ENCODE measurements at places on chromosomes 2 and 18.

GRCh38 chr2:99905025-99905424 lies 237.4 kb downstream of the AFF3 start:
- DNase-seq: no peak

DNA sequence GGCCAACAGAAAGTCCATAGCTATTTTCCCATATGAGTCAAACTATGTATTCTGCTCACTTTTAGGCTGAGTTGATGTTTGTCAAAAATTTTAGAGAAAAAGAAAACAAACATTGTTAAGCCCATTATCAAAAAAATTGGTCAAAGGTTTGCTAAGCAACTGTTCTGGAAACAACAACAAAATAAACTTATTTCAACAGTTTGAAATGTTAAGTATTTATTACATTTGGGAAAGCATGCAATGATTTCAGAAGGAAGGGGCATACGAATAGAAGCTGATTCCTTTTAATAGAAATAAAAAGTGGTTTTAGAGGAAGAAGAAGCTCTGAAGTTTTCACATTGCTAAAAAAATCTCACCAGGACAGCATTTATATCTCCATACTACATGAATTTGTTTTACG lies 1837.5 kb upstream of the CELF4 start:
- DNase-seq: no peak

GRCh38 chr2:145845207-145845894 lies 1325.4 kb upstream of the ZEB2 start:
- no peak for DNase-seq

DNA sequence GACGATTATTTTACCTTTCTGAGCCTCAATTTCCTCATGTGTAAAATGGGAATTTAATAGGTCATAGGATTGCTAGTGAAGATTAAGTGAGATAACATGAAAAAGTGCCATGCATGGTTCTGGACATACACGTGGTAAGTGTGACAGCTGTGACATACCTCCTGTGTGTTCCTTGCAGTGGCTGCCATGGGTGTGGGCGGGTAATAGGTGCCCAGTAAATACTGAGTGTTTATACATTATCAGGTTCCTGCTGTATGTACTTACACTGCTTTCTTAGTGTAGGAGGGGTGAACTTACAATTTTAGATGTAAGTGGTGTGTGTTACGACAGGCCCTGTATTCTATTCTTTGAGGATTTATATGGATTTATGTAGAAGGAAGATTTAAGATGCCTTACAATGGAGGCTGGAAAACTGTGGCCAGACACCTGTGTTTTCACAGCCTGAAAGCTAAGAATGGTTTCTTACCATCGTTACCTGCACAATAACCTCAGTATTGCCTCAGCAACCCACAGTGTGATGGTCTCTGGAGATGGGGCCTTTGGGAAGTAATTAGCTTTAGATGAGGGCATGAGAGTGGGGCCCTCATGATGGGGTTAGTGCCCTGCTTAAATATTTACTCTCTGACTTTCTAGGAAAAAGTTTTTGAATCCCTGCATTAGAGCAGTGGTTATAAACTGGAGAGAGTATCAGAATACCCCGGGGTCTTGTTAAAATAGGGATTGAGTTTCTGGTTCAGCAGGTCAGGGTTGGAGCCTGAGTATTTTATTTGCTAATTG lies 78.1 kb downstream of the ASAP2 start:
- no peak for DNase-seq

- no peak for DNase-seq
These were observed 213.0 kb upstream of the RAB6C start for GRCh38 chr2:129766374-129766993.

DNA sequence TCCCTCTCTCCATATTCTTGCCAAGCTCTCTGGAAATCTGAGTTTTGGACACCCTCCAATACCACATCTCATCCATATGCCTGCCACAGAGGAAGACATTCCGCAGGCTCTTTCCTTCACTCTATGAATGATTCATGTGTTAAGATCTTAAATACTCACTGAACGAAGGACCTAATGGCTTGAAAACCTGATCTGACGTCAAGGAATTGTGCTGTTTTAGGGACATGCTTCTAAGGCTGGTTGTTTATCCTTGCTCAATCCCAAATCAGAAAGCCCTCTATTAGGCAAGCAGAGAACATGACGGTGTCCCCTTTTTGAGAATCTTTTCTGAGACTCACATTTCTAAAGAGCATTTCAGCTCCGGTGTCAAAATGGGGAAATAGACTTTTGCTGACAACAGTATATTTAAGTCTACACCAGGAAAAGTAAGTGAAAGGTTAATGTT lies 83.7 kb upstream of the GALNT5 start:
- no peak for DNase-seq

DNA sequence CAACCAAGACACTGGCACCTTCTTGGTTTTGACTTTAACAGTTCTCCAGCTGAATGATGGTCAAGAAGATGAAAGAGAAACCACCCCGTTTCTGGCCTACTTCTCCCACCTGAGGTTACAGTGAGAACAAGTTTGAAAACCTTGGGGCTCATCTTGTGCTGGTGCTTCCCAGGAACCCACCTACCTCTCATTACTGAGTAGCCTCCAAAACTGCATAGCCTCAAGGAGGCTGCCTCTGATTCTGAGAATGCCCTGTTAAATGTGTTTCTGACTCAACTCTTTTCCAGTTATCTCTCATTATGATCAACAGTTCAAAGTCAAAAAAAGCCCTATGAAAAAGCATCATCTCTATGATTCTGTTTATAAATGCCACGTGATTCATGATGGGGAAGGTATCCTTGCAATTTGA lies 121.9 kb downstream of the CACNB4 start:
- DNase-seq: no peak

GRCh38 chr2:152720794-152721193 lies 2.4 kb downstream of the ARL6IP6 start:
- no peak for DNase-seq

GRCh38 chr18:11963991-11964484 lies 17.3 kb upstream of the IMPA2 start:
- no peak for DNase-seq

DNA sequence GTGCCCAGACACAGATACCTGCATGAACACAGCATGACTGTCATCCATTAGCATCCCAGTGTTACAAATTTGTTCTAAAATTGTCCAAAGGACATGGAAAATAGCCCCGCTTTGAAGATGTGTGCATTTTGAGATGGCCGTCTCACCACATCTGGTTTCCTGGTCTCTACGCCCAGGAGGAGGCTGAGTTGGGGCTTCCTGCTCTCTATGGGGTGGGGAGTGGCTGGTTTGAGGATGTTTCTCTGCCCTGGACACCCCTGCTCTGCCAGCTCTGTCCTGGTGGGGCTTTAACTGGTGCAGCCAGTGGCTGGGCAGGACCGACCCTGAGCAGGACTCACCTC lies 74.6 kb upstream of the SMAD7 start:
- no peak for DNase-seq

- DNase-seq: no peak
These were observed 35.2 kb upstream of the EFEMP1 start for GRCh38 chr2:55958756-55959155.

GRCh38 chr2:236573066-236573929 lies 3.7 kb downstream of the ACKR3 start:
- DNase-seq: no peak

- DNase-seq: no peak
These were observed 8.0 kb upstream of the STAT4 start for GRCh38 chr2:191158747-191159146.

GRCh38 chr2:73177645-73178255 lies 24.6 kb upstream of the NOTO start:
- DNase-seq: no peak

DNA sequence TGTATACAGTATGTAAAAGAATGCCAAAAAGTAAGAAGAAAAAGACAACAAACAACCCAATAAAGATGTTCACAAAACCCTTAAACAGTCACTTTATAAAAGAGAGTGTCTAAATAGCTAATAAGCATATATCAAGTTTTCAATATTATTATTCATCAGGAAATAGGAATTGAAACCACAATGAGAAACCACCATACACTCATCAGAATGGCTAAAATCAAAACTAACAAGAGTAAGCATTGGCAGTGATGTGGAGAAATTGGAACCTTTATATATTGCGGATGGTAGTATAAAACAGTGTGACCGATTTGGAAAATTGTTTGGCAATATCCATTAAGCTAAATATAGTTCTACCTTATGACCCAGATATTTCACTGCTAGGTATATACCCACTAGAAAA lies 20.5 kb upstream of the TGFA start:
- no peak for DNase-seq

- DNase-seq: no peak
These were observed 9.7 kb downstream of the KLHL29 start for GRCh38 chr2:23394700-23395099.

DNA sequence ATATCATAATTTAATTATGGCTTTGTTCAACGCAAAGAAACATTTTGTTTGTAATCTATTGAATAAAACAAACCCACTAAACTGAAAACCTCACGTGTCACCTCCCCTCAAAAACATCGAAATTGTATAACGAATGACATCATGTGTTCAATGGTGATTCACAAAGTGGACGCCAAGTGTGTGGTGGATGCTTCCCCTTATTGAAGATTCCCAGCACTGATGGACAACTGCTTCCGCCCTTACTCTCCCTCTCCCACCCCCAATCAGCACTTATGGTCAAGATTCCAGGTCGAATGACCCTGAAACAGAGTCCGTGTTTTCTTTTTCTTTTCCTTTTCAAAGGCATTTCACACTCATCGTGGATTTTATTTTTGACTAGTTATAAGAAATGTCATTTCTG lies 383.0 kb upstream of the SMIM21 start:
- DNase-seq: no peak

- peak; percentile 82 for DNase-seq
These were observed 14.7 kb upstream of the PUM2 start for GRCh38 chr2:20365249-20365817.

GRCh38 chr2:86194751-86195054 lies 559 bp downstream of the IMMT start:
- peak; percentile 97 for DNase-seq

- DNase-seq: no peak
These were observed 33.3 kb downstream of the STAT1 start for GRCh38 chr2:190980630-190981209.

GRCh38 chr2:69118609-69119008 lies 105.6 kb downstream of the ANTXR1 start:
- DNase-seq: no peak

DNA sequence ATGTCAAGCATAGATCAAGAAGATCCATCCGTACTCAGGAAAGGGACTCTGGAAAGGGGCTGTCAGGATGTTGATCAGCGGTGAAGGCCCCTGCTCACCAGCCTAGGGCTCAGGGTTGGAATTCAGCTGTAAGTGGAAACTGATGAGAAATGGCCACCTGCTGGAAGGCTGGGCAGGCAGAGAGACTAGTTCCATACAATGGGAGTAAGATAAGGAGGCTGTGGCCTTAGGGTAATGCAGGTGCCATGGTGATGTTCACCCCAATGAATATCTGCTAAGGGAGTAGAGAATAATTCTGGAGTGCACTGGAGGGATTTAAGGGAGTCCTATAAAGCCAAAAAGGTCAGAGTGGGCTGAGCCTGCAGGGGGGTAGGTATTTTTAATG lies 256.6 kb downstream of the CYRIA start:
- DNase-seq: no peak

DNA sequence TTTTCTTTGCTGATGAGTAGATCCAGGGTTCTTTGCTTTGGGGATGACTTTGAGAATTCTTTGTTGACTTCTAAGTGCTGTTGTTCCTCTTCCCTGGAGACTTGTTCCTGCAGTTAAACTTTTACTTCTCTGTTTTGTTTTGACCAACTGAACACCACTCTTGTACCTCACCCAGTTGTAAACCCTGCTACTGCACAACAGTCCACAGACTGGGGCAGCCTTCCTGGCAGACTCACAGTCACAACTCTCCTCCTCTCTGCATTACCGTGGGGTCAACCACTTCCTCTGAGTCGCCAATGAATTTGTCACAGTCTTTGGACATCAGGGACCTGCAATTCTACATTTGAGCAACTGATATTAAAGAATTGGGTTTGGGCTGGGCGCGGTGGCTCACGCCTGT lies 3.8 kb upstream of the SLC8A1 start:
- peak; percentile 14 for DNase-seq

DNA sequence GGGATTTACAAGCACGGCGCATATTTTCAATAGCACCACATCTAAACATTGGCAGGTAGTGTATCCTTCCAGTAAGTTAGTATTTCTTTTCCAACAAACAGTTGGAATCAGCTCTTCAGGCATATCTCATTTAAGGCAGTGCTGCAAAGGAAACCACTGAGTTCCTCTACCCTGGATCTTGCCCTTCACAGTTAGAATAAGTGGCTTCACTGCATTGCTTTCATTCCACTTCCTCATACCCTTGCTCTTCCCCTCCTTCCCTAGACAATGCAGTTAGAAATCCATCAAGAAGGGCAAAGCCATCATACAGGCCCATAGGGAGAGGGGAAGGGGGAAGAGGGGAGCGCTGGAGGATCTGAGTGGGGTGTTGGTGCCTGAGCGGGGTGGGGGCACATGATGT lies 173.7 kb downstream of the FBXO15 start:
- DNase-seq: no peak

- peak; percentile 66 for DNase-seq
These were observed 22.4 kb downstream of the CRYGD start for GRCh38 chr2:208101716-208102631.

GRCh38 chr18:53426666-53427184 lies 797.7 kb downstream of the MBD2 start:
- no peak for DNase-seq

GRCh38 chr2:240916571-240917008 lies 10.5 kb downstream of the CROCC2 start:
- DNase-seq: no peak

DNA sequence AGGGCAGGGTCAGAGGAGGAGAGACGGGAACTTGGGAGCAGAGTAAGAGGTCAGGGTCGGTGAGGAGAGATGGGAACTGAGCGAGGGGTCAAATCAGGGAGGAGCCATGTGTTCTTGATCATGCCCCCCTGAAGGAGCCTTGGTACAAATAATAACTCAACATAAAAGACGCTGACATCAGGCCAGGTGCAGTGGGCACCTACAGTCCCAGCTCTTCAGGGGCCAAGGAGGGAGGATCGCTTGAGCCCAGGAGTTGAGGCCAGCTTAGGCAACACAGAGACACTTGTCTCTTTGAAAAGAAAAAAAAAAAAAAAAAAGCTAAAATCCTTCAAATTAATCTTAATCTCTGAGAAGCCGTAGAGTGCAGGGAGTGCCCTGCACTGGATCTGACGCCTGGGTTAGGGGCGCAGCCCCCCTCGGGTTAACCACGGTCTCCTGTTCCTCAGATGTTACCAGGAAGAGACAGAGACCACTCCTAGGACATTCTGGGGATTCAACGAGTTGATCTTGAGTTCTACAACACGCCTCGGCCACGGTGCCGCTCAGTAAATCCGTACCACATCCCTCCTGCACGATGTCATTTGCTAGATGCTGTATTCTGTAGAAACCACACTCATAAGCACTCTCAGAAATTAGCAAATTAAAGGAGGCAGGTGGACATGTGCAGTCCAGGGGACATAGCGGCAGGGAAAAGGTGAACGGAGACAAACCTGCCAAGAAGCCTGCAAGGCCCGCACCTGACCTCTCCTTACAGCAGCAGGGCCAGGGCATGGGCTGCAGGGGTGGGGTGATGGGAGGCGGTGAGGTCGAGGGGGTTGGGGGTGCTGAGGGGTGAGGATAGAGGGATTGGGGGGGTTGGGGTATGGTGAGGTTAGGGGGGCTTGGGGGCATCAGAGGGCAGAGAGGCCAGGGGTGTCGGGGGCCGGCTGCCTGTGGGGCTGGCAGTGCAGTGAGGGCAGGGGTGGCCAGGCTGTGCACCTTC lies 29.2 kb downstream of the SLC66A2 start:
- no peak for DNase-seq

- DNase-seq: peak; percentile 63
These were observed 111.7 kb upstream of the SCN1A start for GRCh38 chr2:166239548-166239947.

Measured in RKO (cell line).